ENCODE measurements at places on chromosomes 7 and 10.

DNA sequence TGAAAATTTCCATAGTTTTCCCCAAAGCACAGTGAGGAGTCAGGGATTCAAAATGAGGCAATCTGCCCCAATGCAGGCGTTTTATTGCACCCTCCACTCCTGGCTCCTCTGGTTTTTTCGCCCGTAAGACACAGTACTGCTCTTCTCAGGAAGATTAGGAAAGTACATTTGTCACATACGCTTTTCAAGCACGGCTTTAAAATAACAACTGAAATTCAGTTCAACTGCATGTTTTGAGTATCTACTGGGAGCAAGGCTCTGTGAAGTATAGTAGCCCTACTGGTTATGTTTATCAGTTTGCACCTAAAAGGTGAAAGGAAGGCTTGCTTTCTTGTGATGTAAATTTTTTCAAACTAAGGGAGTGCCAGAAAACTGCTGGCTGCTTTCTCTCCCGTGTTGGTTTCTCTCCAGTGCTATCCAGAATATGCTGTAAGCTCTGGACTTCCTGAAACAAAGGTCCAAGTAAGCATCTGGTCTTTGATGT, 1.9 kb upstream of the SGMS1 start:
- no peak for DNase-seq

- DNase-seq = peak; percentile 94
These were observed at the start of gene MICU1 for GRCh38 chr10:72625608-72626443. Gene MICU1, minus strand, starts transcription at chr10:72626079. Its CDS starts 59,286 bp downstream, at chr10:72566793.

GRCh38 chr10:15197276-15197675, 28.8 kb upstream of the NMT2 start:
- DNase-seq = peak; percentile 68

GRCh38 chr7:22872096-22872807, 49.6 kb upstream of the TOMM7 start:
- no peak for DNase-seq

DNA sequence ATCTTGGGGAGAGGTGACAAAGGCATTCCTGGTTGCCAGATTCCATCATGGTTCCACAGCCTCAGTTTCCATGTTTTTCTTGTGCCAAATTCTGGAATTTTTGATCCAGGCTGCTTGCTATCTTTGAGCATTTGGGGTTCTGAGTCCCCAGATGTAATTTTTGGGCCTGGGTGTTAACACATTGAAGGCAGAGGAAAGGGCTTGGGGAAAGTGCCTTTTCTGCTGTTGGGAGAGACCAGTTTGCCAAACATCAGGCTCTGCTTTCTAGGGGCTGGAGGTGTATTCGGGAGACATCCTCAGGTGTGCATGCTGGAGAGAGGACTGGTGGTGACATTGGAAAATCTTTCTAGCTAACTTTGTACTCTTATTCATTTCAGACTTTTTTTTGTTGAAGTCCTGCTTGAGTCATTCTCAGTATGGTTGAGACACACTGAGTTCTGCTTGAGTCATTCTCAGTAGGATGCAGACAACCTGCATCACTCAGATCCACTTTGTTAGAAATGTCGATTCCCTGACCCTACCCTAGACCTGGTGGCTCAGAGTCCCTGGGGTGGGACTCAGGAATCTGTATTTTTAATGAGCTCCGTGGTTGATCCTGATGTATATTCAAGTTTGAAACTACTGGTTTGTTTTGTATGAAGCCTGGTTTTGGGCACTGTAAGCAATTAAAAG, 101.0 kb downstream of the LRMDA start:
- peak; percentile 7 for DNase-seq

DNA sequence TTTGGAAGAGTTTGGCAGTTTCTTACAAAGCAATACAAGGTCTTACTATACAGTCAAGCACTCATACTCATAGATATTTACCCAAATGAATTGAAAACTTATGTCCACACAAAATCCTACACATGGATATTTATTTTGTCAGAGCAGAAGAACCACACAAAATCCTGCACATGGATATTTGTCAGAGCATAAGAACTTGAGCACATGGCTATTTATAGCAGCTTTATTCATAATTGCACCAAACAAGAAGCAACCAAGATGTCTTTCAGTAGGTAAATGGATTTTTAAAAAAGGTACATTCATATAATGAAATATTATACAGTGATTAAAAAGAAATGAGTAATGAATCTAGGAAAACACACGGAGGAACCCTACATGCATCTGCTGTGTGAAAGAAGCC, 115.4 kb downstream of the BTAF1 start:
- no peak for DNase-seq

DNA sequence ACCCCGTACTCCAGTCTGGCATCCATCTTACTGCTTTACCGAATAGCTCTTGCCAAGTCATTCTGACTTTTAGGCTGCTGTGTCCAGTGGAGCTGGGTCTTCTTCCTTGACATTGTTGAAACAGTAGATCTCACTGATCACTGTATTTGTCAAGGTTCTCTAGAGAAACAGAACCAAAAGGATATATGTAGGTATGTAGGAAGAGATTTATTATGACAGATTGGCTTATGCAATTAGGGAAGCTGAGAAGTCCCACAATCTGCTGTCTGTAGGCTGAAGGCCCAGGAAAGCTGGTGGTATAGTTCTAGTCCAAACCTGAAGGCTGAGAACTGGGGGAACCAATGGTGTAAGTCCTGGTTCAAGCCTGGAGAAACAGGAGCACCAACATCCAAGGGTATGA, 12.1 kb upstream of the PRRT4 start:
- no peak for DNase-seq

GRCh38 chr10:44745920-44746319, 165.2 kb upstream of the TMEM72 start:
- DNase-seq = no peak

DNA sequence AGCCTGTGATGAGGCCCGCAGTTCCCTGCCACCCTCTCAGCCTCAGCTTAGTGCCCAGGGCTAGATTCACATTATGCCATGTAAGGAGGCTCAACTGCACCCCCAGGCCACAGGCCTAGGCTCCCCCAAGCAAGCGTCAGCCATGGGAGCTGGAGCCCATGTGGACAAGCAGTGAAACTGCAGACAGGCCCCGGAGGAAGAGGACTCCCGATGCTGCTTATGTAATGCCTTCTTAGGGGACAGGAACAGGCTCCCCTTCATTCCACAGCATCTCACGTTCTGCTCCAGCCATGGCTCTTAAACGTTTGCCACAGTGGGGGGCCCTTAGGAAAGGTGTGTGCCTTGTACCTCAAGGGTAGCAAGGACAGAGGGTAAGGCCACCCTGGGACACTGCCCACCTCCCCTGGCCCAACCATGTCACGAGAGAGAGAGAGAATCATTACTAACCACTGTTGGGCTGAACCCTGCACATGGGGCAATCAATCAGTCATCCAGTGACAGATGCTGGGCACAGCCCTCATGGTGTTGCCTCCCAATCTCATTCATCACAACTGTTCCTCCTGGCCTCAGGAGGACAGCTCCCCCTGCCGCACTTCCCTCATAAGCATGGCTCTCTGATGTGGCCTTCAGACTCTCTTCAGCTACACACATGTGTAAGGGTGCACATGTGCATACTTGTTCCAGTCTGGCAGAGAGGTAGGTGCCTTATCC, 263.0 kb downstream of the GRID1 start:
- DNase-seq = no peak

DNA sequence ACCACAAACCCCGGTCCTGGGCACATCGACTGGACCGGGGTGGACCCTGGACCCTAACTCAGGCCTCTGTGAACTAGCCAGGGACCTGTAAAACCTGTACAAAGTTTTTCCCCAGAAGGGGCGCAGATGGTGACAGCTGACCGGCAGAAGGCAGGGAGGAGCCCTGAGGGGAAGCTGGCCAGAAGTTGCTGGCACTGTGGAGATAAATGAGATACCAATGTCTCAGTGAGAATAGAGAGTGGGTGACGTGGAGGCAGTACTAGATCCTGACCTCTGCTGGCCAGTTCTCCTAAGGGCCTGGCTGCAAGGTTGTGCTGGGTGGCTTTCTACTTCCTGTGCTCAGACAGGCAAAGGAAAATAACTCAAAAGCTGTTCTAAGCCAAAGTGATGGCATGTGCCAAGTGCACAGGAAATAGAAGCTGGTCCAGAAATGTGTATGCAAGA, 10.6 kb upstream of the TSPAN14 start:
- DNase-seq = peak; percentile 62

- no peak for DNase-seq
These were observed 202.9 kb upstream of the TCERG1L start for GRCh38 chr10:131514454-131514853.

GRCh38 chr7:107277331-107277730, 108.5 kb downstream of the HBP1 start:
- DNase-seq = no peak

- DNase-seq = no peak
These were observed 65.4 kb downstream of the NEURL1 start for GRCh38 chr10:103558911-103559310.

DNA sequence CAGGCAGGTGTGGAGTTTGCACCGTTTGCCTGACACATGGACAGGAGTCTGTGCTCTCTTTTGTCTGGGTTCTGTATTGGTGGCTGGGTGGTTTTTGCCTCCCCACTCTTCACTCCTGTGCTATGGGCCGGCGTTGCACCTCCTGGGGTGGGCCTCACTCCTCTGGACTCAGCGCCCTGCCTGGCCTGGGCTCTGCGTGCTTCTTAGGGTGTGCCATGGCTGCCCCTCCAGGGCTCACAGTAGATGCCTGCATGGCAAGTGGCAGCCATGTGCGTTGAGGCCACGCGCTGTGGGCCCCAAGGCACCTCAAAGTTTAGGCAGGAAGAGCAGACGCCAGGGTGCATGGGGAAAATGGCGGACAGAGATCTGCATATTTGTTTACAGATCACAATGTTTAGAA, 319.8 kb downstream of the ADARB2 start:
- DNase-seq = no peak

DNA sequence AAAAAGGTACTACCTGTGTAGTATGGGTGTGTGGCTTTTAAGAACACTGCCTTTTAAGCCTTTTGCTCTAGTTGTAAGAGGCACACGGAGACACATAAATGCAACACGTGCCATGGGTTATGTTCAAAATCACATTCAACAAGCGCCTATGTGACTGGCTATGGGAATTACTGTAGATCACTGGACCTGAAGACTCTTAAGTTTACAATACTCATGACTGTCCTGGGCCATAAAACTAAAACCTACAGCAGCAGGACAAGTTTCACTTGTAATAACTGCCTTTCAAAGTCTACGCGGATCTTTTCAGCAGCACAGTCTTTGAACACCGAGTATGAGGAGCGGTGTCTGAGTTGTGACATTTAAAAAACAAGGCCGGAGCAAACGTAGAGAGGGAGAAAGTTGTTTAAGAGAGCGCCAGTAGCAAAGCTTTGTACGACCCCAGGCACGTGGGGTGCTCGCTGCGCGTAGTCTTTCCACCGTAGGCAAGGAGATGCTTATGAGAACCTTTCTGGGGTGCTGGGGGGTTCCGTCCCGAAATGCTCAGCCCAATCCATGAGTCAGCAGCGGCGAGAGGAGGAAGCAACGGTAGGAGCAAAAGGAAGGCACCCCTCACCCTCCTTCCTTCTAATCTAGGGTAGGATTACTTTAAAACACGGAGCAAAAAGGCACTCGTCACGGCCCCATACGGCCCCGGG, 662 bp downstream of the DNAJC2 start:
- peak; percentile 60 for DNase-seq

GRCh38 chr7:120353171-120353570, 80.2 kb downstream of the KCND2 start:
- DNase-seq = no peak

GRCh38 chr10:88456730-88457129, 126.4 kb downstream of the RNLS start:
- DNase-seq = peak; percentile 86

DNA sequence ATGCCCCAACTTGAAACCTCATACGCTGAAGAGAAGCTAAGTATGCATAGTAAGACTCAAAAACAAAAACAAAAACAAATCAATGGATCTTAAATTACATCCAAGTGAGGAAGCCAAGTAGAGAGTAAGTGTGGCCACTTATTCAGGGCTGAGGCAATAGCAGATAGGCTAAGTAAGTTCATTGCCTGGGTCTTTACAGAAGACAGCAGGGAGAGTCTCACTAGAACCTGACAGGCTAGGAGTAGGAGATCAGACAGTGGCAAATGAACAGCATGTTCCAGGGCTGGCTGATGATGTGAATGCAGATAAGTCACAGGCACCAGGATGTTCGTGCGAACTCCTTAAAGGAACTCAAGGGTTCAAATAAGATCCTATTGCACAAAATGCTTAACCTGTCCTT, 568.6 kb downstream of the KCNMA1 start:
- DNase-seq = peak; percentile 42

DNA sequence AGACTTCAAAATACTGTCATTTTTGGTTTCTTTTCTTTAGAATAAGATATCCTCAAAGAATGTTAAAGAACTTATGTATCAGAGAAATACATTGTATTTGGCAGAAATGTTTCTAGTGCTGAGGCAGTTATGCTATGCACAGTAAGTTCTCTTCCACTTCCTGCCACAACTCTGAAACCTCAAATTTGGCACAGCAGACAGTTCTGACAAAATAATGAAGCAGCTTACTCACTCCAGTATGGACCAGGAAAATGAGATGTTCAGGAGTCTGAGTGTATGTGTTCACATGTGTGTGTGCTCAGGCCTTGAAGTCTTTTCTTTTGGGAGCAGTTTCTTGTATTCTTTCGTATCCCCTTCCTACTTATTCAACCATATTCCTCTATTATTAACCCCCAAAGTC, 197.0 kb upstream of the AGK start:
- peak; percentile 33 for DNase-seq

- no peak for DNase-seq
These were observed 947 bp downstream of the HOXA3 start for GRCh38 chr7:27151341-27151930.

DNA sequence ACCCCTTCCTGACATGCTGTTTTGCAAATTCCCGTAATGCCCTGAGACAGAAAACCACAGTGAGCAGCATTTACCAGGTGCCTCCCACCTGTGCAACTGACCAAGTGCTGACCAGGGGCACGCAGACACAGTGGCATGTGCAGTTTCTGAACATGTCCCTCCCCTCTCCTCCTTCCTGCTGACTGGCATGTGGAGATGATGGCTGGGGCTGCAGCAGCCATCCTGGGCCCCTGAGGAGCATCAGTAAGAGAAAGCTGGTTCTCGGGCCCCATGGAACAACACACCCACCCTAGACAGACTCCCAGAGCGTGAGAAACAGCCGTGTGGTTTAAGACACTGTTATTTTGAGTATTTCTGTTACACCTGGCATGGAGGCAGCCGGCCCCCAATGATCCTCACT, 66.2 kb upstream of the PDGFA start:
- DNase-seq = no peak

DNA sequence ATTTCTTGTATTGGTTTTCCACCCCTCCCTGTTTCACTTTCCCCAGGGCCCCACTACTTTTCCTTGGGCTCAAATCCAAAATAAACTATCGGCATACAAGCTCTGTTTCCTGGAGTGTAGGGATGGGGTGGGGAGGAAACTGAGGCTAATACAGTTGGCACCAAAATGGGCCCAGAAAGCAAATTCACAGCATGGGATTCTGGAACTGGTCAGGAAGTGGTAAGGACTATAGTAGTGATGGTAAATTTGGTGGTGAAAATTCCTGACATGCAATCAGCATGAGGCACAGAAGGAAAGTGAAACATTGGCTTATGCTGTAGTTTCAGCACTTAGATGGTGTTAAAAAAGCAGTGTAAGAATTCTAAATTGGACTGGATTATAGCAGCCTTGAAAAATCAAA, 8.7 kb upstream of the SAMD9L start:
- DNase-seq = no peak

Measured in fibroblast of villous mesenchyme (primary cell).